ENCODE measurements at places on chromosomes 4 and X.

DNA sequence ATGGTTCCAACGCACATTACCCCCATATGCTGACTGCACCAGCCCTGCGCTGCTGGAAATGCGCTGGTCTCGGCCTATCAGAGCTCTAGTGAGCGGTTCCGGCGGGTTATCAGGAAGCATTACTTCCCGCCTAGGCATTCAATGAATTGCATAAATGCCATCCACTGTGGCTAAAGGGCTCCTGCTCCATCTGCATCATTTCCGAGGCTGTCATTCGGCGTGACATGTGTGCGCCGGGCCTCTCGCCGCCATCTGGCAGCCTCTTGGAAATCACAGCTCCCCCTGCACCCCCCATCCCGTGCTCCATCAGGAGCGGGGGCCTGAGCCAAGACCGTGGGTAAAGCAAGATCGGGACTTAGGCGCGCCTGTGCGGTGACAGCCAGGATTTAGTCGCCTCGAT is 64.4 kb downstream of the SEPSECS start:
- DNase-seq, result no peak

DNA sequence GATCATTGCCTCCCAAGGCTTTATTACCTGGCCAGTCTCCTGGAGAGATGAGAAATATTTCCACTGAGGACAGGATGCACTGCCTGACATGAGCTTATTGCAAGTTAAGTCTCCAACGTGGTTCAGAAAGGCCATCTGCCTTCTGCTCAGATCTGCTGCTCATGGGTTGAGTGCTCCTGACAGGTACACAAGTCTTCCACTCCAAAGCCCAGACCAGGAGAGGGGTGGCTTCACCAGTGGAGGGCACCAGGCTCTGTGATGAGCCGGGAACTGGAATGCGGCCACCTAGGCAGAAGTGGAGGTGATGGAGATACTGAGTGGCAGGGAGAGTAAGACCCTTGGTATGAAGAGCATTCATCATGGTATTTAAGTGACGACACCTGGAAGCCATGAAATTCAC is 79.5 kb upstream of the IRF2 start:
- DNase-seq, result no peak

DNA sequence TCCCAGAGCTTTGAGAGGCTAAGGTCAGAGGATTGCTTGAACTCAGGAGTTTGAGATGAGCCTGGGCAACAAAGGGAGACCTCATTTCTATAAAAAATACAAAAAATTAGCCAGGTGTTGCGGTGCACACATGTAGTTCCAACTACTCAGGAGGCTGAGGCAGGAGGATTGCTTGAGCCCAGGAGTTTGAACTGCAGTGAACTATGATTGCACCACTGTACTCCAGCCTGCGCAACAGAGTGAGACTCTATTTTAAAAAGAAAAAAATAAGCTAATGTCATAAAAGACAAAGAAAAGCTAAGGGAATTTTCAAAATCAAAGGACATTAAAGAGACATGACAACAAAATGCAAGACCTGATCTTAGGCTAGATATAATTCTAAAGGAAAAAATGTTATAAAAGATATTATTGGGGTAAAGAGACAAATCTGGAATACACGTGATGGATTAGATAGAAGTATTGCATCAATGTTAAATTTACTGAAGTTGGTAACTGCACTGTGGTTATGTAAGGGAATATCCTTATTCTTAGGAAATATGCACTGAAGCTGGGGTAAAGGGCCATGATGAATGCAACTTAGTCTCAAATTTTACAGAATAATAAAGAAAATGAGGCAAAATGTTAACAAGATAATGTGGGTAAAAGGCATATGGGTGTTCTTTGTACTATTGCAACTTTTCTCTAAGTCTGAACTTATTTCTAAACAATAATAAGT is 75.2 kb downstream of the SPRY1 start:
- no peak for DNase-seq

GRCh38 chr4:94334476-94334875 is 8.2 kb downstream of the HPGDS start:
- DNase-seq, result no peak

DNA sequence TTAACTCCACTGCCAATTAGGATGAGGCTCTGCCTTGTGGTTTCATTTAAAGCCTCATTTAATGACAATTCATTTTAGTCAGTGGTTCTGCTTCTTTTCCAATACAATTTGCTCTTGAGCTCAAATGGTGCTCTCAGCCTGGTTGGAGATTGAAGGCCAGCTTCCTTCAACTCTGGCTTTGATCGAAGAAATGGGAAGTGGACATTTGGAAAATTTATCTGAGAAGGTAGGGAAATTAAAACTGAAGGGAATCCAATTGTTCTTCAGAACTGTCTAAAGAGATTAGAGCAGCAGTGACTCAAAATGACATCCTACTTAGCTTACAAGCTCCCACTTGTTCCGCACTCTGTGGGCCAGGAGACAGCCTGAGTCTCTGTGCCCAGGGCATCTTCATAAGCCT is 206.8 kb downstream of the SMARCA1 start:
- DNase-seq, result no peak

DNA sequence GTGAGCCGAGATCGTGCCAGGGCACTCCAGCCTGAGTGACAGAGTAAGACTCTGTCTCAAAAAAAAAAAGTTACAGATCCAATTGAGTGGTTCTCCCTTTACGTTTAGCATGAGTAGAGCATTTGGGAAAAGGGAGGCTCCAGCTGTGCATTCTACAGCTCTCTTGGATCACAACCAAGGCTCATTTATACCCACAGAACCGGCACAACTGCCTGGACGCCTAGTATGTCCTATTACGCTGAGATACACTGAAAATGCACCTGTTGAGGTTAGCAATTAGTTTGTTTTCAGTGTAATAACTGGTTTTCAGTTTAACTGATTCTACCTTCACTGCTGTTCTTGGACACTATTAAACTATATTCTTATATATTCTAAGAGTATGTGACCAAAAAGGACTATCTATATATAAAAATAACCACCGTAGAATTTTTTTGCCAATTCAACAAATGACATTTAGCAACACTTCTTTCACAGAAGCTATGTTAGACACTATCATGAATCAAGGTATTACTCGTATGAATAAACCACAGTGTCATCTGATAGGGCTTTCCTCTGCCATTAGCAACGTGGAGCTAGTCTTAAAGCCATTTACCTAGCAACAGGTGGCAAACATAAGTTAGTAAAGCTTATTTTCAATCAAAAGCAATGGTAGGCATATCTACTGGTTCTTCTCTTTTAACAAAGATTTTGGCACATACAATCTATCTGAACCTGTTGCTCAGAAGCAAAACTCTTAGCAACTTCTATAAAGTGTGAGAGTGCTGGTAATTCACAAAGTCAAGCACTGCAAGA is 3.6 kb downstream of the OTUD4 start:
- DNase-seq, result no peak

GRCh38 chrX:74535408-74536151 is 78.8 kb downstream of the RLIM start:
- peak; percentile 14 for DNase-seq

DNA sequence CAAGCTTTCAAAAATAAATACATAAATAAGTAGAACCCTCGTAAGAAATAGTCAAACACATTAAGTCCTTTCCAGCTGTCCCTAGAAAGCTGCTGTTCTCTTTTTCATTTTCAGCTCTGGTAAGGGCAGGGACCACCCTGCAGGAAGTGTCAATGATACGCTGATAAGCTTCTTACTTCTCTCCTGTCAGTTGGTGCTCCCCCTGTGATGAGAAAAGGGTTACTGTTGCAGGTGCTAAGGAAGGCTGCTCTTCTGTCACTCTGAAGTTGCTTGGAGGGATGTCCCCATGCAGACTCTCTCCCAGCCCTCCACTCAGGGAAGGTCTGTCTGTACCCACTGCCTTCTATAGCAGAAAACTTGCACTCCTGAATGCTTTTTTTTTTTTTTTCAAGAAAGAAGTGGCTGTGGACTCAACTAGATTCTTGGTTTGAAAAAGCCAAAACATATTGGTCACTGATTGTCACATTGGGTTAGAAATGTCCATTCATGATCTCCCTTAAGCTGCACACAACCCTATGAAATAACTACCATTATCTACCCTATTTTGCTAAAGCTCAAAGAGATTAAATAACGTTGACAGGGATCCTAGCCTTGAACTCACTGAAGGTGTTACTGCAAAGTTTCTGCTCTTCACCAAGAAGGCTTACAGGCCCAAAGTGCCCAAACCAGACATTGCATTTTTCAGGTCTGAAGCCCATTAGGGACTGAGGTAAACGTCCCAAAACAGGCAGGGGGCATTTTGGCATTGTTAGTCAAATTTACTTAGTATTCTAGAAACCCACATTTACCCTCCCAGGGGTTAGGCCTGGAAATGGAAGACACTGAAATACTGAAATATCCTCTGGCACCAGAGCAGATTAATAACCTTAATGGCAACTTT is 1.2 kb downstream of the CXCL3 start:
- no peak for DNase-seq
